SK-N-SH (cell line): ENCODE measurements at places on chromosomes 2 and 18.
A peak's percentile ranks its signal among the peaks of the same experiment; 100 is the strongest.

- DNase-seq = no peak
These were observed 221.9 kb downstream of the HDAC4 start for GRCh38 chr2:239178954-239179353.

GRCh38 chr2:28390746-28391563 is 1.7 kb upstream of the FOSL2 start:
- DNase-seq = peak; percentile 84

DNA sequence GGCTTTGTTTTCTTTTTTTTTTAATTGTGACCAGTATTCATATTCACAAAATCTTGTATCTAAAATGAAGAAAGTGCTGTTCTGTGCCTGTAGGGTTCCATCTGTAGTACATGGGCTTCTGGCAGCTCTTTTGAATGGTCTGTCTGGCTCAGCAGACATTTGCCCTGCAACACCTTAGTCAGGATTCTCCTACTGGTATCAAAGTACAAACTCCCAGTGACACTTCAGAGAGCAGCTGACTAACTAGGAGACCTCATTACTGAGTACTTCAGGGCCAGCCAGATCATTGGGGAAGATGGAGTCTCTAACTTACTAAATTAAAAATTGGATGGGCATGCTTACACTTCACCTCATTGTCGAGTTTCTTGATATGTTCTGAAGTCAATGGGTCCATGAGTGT is 39.7 kb downstream of the GRHL1 start:
- DNase-seq = no peak

- peak; percentile 8 for DNase-seq
These were observed 344.6 kb upstream of the CHAC2 start for GRCh38 chr2:53422979-53423378.

DNA sequence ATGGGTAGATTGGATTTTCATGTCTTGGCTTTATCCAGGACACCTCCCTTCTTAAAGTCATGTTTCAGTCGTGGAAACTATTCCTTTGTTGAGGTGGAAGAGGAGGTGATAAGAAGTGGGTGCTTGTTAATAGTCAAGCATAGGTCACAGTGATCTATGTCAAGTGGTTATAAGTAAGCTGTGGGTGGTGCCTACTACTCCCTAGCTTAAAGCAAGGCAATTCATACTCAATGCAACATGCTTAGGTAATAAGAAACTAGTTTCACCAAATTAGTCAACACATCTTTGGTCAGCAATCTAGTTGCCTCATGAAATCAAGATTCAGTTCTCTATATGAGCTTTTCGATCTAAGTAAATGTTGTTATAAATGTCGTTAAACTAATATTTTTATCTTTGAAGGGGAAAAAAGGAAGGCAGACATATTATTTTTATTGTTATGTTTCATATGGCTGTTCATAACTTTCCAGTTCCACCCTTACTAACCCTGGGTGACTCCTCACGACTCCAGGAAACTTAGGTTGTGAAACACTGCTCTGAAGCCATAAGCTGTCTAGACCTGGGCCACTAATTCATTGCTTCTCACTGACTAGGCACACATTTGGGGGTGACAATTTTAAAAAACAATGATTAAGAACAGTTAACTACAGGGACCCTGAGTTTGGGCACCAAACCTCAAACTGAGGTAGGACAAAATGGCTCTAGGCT is 5.8 kb upstream of the ABCB11 start:
- no peak for DNase-seq
